IPS-NIHi11 (cell line): ENCODE measurements at places on chromosomes 3 and 15.
A peak's percentile ranks its signal among the peaks of the same experiment; 100 is the strongest.

- no peak for DNase-seq
These were observed 131.5 kb upstream of the KCNH8 start for GRCh38 chr3:19016851-19017250.

- no peak for DNase-seq
These were observed 567.7 kb upstream of the TBL1XR1 start for GRCh38 chr3:177764933-177765332.

DNA sequence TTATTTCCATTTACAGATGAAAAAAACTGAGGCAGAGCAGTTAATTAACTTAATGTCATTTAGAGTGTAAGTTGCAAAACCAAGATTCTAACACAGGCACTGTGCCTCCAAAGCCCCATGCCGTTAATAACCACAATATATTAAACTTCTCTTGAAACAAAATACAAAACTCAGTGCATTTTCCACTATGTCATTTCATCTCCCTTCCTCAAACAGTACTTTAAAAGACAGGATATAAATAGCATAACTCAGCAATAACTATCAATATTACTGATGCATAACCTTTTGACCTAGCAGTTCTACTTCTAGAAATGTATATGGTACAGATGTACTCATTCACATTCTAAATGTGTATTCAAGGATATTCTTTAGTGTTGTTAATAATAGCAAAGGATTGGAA is 5.1 kb upstream of the TASOR start:
- no peak for DNase-seq

DNA sequence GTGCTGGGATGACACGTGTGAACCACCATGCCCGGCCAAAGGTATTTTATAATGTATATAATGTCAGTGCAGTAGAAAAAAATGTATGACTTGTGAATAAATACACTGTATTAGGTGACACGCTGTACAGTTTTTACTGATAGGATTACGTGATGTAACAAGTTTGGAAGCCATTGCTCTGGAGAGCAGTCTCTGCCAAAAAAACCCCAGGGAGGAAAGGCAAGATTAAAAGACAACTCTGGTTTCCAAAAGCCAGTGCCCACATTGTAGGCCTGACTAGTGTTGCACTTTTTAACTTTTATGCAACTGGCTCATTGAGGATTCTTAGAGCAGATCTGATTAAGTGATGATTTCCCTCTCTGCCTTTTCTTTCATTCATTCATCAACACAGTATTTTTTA is 62.0 kb upstream of the SLC2A2 start:
- DNase-seq = no peak

DNA sequence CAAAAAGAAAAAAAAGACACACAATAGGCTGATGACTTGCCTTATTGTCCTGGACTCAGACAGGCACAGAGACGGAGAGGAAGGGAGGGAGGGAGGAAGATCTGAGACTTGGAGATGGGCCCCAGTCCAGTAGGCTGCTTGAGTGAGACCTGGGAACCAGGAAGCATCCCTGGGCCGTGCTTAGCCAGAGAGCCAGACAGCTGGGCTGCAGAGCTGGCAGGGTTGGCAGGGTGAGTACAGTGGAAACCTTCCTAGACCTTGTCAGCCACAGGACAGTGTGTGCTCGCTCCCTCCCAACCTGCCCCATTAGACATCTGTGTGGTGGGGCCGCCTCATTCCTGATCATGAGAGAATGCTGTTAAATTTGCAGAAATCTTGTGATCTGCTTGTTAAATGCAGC is 107.9 kb upstream of the ALDH1A3 start:
- no peak for DNase-seq

DNA sequence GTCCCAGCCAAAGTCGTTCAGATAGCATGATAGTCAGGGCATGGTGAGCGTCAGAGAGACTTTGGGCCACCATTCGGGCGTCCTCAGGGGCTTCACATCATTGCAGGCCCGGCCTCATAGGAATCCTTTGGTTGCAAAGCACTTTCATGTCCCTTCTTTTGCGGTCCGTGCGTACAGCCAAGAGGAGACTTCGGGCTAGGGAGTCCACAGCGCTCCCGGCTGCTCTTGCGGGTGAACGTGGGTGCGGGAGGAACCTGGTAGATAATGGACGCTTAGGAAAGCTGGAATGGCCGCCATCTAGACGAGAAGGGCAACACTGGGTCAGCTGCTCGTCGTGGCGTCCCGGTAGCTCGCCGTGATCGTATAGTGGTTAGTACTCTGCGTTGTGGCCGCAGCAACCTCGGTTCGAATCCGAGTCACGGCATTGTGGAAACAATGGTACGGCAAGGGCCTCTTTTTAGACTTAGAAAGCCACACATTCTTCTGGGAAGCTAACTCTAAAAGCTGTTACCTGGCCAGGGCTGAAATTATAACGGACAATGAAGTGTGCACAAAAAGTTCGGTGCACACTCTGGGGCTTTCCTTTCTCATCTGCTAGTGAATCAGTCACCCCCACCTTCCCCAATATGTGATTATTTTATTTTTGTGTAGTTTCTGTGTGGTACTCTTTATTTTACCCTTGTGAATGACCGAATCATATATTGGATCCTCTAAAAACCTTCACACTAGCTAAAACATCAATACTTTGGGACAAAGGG is 13.2 kb upstream of the SHF start:
- peak; percentile 39 for DNase-seq

DNA sequence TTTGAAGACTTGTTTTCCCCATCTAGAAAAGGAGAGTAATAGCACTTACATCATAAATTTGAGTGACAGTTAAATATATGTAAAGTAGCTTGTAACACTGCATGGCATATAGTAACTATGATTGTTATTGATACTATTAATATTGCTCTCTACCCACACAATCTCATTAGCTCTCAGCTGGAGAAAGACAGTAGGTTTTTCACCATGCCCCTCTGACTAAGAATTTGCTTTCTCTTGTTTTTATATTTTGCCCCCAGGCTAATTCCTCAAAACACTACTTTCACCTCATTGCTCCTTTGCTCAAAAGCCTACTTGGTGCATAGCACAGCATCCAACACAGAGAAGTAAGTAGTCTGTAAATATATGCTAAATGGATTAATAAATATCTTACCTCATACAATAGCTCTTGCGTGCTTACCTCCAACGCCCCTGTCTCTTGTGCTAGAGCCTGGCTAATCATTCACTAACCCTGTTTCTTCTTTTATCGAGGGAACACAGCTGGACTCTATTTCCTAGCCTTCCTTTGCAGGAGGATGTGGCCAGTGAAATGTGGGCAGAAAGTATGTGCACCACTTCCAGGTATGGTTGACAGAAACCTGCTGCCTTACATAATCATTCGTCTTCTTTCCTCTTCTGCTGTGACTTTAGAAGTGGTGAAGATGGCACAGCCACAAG is 190.0 kb downstream of the PLCH1 start:
- no peak for DNase-seq

DNA sequence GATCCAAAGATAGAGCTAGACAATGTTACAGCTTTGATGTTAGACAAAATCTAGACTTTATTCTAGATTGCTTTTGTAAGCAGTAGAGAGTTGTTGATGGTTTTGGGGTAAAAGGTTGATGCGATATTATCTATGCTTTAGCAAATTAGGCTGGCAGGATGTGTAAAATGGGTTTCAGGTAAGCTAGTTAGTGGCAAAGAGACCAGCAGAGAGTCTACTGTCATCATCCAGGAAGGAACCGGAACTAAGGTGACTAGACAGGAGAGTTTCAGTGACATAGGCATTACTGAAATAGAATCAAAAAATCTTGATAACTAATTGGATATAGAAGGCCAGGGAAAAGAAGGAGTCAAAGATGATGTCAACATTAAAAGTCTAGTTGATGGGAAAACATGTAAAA is 11.1 kb downstream of the OR5K2 start:
- DNase-seq = no peak

- DNase-seq = no peak
These were observed 1.0 kb upstream of the IFRD2 start for GRCh38 chr3:50293079-50293801.

DNA sequence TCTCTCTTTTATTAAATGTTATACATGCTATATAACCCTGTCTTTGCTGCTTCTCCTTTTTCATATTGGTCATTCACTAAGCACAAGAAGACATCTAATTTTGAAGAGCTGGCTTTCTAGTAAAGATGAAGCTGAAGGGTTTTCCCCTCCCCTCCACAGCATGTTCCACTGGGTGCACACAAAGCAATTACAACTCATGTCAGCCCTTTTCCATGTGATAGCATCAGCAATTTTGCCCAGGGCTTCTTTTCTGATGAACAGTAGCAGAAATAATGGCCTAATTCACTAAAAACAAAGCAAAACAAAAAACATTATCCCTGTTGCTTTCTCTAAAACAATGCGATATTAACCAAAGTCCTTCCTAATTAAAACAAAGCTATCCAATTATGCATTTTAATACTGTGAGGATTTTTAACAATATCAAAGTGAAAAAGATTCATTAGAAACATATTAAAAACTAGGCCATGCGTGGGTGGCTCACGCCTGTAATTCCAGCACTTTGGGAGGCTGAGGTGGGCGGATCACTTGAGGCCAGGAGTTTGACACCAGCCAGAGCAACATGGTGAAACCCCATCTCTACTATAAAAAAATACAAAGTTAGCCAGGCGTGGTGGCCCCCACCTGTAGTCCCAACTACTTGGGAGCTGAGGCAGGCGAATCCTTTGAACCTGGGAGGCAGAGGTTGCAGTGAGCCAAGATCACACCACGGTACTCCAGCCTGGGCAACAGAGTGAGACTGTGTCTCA is 12.2 kb upstream of the PIK3R4 start:
- DNase-seq = no peak

DNA sequence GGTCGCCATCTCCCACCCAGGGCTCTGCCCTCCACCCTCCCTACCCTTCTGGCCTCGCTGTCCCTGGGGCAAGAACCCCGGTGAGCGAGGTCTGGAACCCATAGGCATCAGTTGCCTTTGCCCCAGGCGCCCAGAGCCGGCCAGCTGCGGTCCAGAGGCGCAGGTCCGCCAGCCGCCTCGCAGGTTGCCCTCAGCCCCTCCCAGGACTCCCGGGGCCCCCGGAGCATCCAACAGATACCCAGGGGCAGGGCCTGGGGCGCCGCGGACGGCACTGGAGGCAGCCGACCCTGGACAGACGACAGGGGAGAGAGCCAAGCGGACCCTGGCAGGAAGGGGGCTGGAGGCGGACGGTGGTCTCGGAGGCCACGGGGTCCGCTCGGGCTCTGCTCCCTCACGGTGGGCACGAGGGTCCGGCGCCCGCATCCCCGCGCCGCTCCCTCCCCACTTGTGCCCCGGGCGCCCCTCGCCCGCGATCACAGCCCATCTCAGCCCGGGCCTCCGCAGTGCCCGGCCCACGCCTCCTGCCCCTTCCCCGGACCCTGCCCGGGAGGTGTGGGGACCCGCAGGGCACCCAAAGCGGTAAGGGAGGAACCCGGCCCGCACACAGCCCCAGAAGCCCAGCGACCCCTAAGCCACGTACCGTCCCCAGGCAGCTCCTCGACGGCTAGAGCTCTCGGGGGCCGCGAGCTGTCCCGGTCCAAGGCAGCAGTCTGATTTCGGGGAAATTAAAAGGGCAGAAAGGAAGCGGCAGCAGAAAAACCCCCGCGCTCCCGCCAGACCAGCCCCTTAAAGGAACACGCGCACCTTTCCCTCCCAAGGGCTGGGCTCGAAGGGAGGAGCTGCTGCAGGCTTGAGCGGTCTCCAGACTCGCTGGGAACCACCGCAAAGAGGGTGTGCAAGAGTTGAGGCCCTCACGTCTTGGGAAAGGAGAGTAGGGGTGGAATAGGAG is at the start of gene HAPLN3:
Gene HAPLN3 (minus strand): TSS at position 726 of the 949 bp plus-strand sequence. CDS start 8,246 bp downstream, outside the sequence.
- peak; percentile 79 for DNase-seq

- no peak for DNase-seq
These were observed 126.4 kb downstream of the SHQ1 start for GRCh38 chr3:72721683-72722381.

- DNase-seq = no peak
These were observed 62.5 kb downstream of the VPS13C start for GRCh38 chr15:61997786-61998185.

- no peak for DNase-seq
These were observed 164.6 kb upstream of the PFN2 start for GRCh38 chr3:150135287-150135721.

DNA sequence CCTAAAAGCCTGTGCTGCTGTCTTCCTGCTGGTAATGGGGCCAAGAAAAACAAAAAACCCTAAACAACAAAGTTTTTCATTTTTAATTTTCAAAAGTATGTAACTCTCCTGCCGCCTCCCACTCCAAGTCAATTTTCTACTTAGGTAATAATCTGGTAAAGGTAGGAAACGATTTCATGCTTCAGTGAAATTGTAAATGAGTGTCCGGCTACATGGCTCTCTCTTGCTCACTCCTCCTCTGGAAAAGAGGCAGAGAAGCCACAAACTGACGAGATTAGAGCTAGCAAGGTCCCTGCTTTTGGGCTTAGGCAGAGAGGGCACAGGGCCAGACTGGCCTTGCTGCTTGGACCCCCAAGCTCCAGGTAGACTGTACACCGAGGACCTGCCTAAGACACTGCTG is 23.5 kb downstream of the KLHL25 start:
- no peak for DNase-seq

GRCh38 chr3:110687138-110687537 is 384.5 kb upstream of the NECTIN3 start:
- DNase-seq = no peak

GRCh38 chr3:140493271-140493670 is 184.6 kb upstream of the TRIM42 start:
- no peak for DNase-seq
